Muscle of leg (tissue), 16 donors: ENCODE measurements at places on chromosomes 12 and 14. TPM values are rescaled to one million over a fixed set of nuclear protein-coding genes. Genes with fewer than 3 reads are reported as not detected.

DNA sequence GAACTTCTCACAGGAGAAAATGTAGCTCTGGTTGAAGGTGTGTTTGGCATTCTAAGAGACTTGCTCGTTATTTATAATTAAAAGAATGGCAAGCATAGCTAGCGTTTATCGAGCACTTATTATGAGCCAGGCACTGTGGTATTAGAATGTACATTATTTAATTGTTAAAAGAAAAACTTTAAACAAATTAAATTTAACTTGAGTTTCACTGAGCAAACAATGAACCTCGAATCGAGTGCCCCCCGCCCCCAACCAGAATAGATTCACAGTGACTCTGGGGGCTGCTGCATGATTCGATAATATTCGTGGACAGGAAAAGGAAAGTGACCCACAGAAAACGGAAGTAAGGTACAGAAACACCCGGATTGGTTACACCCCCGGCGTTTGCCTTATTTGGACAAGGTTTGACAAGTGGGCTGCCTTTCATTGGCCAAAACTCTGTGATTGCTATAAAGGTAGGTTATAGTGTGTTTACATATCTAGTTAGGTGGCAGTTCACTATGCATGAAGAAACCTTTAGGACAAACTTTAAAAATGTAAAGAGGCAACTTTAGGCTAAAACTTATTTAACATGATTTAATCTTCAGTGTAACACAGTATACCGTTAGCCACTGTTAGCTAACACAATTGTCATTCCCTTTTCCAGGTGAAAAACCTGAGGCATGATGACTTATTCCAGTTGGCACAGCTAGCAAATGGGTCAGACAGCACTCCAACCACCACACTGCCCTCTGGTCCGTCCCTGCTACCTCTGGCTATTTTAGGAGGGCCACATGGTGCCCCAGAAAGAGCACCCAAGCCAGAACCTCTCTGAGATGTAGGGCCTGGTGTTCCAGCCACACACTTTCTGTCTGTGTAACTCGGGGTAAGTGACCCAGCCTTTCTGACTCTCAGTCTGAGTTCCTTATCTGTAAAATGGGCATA, 7.1 kb downstream of the SCNN1A start:
- DNase-seq, result no peak

DNA sequence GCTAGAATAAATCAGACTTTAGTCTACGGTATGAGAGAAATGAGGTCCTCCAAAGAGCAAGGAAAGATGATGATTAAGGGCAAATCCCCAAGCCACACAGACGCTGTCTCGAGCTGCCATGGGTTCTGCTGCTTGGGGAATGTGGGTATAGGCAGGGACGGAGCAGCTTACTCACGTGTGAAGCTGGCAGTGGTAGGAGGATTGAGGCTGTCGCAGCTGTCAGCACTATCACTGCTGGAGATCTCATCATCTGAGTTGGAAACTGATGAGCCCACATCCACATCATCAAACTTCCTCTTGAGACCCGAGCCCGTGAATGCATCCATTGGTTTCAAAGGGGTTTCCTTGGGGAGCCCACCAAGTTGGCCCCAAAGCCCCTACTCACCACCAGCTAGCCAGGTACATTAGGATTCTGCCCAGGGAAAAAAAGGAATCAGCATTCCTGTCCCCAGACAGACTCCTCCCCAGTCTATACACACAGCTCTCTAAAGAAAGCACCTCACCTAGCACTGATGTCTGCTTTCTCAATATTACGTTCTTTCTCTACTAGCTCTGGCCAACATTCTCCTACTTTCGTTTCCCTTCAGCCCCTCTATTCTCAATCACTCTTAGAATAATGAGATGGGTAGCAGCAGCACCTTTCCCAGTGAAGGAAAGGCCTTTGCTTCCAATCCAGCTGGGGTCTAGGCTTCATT, 7.0 kb downstream of the CSRNP2 start:
- DNase-seq, result no peak

DNA sequence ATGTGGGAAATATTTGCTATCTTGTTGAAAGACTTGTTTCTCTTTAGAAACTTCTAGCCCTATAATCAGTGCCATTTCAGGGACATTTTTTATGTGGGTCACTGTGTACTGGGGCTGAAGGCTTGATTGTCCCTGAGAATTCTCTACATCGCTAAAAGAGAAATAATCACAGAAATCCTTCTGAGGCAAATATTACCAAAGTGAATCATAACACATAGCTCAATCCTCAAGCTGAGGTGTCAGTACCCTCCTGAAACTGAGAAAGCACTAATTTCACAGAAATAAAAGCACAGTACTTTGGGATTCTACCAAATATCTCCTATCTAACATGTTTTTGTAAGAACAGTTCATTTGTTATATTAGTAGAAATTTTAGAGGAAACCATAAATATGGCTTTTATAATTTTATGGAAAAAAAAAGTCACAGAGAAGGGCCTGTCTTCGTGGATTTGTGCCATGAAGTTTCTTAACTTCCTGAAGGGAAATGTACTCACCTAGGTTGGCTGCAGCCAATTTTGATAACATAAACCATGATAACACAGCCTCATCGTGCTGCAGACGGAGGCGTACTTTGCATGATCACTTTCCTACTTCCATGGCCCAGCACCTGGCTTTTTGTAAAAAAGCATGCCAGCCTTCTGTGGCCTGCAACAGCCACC, 163.7 kb upstream of the HIF1A start:
- DNase-seq, result no peak

DNA sequence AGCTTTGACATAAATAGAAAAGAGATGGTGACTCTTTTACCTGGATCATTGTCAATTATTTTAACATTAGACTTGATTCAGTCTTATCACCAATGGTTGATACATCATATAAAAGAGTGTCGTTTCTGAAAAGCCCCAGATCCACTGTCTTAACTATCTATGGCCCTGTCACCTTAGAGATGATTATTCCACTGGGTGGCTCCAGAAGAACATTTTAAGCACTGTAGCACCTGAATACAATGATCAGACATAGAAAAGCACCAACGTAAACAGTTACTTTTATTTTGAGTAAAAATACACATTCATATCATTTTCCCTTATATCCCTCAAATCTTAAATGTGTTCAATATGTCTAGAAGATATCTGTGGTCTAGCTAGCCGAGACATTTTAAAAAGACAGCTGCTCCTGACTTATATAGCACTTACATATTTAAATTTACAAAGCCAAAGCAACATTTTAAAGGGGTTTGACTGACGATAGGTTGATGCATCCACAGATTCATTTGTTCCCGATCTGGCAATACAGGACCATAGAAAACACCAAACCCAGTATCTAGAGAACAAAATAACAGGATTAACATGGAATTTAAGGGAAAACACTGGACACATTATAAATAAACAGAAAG, 32.9 kb downstream of the TSPAN8 start:
- DNase-seq, result no peak

The PLEKHG7 gene
- 0.18 TPM for total RNA-seq
